Nucleus accumbens (tissue), 56 donors: ENCODE measurements at places on chromosomes 5 and 9.

GRCh38 chr9:108787690-108788048, 68.1 kb downstream of the ACTL7B start:
- no peak for DNase-seq

DNA sequence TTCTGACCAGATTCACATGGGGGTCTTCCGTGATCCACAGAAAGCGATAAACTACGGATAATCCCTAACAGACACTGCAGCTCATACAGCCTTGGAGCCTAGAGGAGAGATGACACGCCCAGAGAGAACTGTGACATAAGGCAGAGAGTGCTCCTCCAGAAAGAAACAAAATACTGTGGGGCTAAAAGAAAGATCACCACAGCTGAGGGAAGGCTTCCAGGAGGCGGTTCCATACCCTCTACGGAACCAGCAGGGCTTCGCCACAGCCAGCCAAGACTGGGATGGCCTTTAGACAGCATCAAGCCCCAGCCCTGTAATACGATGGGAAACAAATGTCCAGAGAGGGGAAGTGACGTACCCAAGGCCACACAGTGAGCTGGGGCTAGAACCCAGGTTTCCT, 19.3 kb downstream of the GPX3 start:
- DNase-seq: no peak

DNA sequence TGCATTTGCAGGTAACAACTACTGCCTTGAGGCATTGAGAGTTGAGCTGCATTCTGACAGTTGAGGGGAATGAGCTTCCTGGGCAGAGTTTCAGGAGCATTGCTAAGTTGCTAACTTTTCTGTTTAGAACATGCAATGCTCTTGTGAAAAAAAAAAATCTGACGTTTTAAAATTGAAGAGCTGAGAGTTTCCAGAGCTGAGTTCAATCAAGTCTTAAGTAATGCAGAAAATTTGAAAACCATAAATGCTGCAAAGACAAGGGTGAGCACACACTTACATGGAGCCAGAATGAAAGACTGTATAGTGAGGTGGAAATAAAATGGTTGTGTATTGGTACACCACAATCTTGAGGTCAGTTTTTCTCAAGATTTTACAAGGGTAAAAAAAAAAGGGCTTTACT, 166.0 kb downstream of the GABRB2 start:
- DNase-seq: no peak

- DNase-seq: no peak
Measured at GRCh38 chr5:41281215-41281810, 68.0 kb upstream of the C6 start.

DNA sequence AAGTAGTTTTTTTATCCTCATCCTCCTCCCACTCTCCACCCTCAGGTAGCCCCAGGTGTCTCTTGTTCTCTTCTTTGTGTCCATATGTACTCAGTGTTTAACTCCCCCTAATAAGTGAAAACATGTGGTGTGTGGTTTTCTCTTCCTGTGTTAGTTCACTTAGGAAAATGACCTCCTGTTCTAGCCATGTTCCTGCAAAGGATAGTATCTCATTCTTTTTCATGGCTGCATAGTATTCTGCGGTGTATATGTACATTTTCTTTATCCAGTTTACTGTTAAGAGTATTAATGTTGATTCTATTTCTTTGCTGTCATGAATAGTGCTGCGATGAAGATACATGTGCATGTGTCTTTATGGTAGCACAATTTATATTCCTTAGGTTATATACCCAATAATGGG, 68.4 kb upstream of the RANBP3L start:
- no peak for DNase-seq

DNA sequence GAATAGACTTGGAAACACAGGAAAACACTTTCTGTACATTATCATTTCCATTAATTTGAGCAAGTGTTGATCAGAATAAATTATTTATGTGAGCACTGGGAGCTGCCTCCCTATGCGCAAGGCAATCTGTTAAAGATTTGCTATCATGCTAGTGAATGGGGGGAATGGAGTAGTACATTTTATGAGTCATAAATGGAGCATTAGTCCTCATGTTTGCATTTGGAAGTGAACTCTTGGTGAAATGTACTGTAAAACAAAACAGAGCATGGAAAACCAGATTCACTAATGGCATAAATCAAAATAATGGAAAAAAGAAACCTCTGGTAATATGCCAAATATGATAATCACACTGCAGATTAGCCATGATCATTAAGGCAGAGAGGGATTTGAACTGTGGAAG, 40.5 kb upstream of the TMC1 start:
- DNase-seq: no peak

DNA sequence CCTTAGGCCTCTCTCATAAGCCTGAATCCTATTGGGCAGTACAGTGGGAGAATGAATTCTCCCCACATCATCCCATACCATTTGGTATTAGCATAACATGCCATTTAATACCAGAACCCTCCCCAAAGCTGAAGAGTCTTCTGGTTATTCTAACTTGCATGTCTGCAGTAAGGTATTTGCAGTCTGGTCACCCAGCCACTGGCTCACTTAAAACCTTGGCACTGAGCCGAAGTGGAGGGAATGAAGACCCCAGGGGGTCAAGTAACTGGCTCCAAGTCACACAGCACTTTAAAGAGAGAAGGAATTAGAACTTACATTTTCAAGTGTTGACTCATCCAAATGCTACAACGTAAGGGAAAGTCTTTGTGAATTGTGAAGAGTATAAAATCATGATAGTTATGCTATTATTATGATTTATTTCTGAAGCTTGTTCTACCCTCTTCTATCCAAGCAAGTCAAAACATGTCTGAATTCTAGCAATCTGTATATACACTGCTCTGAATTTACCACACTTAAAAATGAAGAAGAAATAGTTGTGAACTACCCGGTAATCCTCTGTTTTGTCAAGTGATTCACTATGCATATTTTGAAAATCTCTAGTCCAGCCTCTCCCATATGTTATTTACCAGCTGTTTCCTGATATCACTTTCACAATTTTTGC, 28.5 kb downstream of the GLRA1 start:
- DNase-seq: no peak

GRCh38 chr5:148836272-148837250, 10.2 kb downstream of the ADRB2 start:
- no peak for DNase-seq
